Suppressor macrophage (primary cell): ENCODE measurements at places on chromosomes 3 and 15.

DNA sequence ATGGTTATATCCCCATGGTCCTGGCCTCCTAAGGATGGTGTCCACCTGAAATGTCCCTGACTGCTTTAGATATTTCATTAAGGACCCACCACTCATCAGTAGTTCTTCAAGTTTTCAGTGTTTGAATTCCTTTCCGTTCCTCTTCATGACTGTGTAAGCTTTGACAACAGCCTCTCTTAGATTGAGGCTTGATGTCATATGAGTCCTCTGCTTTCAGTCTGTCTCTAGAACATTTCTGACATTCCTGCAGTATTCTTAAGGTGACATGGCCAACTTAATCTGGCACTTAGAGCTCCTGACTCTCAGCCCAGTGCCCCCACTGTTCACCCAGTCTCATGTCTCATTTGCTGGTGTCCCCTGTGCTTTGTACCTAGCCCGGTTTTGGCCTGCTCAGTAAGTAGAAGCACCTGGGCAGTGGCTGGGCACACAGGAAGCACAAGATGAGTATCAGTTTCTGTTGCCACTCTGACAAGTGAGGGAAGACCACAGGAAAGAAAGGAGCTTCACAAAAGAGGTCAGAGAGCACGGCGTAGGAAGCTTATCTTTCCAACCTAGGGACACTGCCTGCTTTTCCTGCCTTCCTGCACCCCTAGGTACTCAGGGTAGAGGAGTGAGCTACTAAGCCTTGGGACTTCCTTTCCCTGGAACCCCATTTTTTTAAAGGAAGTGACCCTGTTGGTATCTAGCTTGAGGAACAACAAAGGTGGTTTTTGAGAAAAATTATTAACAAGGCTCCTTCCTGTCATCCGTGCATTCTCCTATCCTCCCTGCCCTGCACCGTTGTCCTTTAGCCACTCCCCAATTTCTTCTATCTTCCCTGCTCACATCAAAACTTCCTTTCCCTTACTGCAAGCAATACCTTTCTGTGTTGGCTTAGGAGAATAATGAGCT is 103.1 kb downstream of the KLHL25 start:
- peak; percentile 24 for DNase-seq

DNA sequence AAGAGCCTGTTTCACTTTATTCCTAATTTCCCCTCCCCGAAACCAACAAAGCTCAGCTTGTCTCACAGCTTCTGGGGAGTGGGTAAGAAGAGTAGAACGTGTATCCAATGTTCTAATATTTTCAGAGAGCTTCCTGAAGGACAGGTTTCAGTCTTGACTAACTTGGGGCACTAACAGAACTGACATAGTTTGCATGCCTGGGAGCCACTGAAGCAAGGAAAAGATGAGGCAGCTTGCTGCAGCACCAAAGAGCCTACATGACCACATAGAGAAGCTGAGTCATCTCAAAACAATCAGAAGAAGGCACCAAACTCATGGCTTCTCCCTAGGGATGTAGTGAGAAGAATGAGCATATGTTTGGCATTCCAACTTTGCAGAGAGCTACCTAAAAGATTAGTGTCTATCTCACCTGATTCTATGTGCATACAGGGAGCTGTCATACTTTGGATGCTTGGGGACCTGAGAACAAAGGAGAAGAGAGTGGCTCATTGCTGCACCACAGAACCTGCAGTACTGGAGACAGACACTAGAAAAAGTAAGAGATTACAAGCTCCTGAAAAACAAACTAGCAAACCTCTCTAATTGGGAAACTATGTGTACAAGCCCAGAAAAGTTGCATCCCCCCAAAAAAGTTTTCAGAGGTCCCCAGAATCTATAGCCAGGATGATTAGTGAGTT is 86.9 kb downstream of the DCLK3 start:
- DNase-seq = no peak

GRCh38 chr3:36903119-36903882 is 41.6 kb downstream of the TRANK1 start:
- no peak for DNase-seq

DNA sequence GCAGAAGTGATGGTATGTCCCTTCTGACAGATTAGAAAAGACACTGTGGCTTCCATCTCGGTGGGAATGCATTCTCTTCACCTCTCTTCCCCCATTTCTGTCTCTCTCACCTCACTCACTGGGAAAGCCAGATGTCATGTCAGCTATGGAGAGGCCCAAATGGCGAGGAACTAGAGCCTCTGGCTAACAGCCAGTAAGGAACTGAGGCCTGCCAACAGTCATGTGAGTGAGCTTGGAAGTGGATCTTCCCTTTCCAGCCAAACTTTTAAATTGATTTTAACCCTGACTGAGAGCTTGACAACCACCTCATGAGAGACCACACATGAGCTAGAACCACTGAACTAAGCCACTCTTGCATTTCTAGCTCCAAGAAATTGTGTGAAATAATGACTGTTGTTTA is 35.2 kb upstream of the CDAN1 start:
- DNase-seq = peak; percentile 19

DNA sequence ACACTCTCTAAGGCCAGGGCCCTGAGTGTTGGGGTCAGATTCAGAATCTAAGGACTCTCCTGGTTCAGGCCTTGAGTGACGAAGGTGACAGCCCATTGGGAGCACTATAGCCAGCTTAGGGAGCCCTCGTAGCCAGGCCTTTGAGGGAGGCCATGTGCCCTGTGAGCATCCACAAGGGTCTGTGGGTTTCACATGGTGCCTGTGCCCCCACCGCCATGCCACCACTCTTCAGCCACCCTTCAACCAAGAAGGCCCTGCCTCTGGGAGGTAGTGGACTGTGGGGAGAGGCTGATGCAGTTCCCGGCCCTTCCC is 37.5 kb downstream of the TSPAN3 start:
- no peak for DNase-seq

DNA sequence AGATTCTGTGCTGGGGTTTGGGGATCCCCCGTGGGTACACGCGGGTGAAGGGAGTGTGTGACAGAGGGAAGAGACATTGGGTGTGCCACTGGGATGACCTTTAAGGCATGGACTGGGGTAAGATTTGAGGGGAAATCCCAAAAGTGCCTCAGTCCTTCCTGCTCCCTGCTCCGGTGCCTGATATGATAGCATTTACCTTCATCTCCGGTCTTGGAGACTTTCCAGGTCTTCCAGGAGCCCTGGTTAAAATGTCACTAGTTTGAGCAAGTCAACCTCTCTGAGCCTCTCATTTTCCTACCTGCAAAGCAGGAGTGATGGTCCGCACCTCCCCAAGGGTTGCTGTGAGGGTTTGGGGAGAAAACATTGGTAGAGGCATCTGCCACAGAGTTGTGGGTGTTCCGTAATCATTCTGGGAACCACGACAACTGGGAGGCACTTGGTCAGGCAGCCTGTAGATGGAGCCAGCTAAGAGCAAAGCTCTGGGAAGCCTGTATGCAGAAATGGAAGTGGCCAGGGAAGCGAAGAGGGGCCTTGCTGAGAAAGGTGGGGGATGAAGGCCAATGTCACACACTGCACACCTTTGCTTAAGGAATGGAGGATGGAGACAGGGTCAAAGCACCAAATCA is 33.9 kb upstream of the KIF23 start:
- no peak for DNase-seq

DNA sequence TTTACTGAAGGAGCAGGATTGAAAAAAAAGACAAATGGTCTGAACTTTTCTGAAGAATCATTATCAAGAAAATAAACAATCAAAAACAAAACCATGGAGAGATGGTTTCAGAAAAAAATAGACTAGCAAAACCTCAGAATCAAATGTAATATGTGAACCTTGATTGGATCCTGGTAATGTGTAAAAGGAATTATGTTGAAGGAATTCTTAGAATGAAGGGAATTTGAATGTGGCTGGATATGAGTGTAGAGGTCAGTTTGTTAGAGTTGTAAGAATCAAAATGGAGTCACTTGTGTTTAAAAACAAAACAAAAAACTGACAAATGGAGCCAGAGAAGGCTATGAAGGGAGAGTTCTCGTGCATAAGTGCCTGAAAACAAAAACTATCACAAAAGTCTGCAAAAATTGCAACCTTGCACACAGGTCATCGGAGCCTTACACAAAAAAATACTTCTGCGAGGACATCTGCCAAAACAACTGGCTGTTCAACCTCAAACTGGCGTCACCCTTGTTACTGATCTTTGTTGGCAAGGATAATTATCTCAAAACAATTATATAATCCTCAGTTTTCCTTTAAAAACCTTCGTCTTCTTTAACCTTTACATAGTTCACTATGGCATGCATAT is 19.1 kb upstream of the ATP13A3 start:
- no peak for DNase-seq

DNA sequence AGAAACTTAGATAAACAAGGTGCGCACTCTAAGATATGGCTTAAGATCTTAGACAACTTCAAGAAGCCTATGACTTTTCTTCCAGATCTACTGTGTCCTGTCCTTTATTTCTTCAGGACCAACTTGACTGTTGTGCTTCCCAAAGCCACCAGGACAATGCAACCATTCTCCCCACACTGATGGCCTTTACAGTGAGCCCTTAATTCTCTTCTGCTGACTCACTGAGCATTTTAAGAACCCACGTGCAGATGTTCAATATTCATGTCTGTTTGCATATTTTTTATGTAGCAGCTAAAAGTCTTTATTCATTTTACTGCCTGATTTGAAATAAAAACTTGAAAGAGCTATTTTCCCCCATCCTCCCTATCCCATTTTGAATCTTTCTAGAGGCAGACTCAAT is 103.3 kb upstream of the SLC2A2 start:
- DNase-seq = no peak

DNA sequence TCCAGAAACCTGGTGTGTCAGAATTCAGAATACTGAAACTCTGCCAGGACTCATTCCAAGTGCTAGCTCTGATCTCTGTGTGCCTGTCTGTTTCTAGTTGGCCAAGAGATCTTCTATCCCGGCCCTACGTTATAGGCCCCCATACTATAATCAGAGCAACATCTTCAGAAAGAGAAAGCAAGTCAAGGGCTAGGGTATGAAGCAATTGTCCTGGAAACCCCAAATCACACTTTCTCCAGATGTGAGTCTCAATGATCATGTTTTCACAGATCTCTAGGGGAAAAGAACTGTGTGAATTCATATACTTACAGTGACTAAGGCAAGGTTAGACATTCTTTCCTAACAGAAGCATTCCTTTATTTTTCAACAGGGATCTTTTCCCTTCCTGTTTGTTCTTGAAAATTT is 309.7 kb downstream of the SLC9A9 start:
- DNase-seq = no peak

- DNase-seq = no peak
Observed at GRCh38 chr15:101148881-101149664, 102.8 kb downstream of the CHSY1 start.

GRCh38 chr3:49500732-49501609 is 30.9 kb downstream of the DAG1 start:
- DNase-seq = peak; percentile 83

DNA sequence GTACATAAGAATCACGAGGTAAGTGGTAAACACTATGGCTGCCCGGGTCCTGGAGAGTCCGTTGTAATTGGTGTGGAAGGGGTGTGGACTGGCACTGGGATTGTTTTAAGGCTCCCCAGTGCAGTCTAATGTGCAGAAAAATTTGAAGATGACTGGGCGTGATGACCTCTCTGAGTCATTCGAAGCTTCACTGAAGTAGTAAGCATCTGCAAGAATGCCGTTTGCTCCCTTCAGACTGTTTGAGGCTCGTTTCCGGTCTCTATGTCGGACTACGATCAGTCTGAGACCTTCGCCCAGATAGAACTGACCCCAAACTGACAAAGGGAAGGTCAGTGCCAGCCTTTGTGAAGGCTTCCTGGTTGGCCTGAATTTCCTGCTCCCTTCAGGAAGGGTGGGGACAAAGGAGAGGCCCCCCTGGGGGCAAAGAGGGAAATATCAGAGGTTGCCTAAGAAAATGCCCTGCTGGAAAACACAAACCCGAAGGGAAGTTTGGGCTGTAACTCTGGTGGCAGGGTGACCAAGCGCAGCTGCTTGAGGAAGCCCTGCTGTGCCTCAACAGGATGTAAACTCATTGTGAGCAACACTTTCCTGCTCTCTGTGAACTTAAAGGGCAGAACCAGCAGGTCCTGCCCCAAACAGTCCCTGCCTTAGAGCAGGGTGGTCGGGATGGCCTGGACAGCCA is 34.6 kb downstream of the BTD start:
- peak; percentile 69 for DNase-seq

- no peak for DNase-seq
Observed at GRCh38 chr3:191263365-191263764, 64.3 kb downstream of the OSTN start.

DNA sequence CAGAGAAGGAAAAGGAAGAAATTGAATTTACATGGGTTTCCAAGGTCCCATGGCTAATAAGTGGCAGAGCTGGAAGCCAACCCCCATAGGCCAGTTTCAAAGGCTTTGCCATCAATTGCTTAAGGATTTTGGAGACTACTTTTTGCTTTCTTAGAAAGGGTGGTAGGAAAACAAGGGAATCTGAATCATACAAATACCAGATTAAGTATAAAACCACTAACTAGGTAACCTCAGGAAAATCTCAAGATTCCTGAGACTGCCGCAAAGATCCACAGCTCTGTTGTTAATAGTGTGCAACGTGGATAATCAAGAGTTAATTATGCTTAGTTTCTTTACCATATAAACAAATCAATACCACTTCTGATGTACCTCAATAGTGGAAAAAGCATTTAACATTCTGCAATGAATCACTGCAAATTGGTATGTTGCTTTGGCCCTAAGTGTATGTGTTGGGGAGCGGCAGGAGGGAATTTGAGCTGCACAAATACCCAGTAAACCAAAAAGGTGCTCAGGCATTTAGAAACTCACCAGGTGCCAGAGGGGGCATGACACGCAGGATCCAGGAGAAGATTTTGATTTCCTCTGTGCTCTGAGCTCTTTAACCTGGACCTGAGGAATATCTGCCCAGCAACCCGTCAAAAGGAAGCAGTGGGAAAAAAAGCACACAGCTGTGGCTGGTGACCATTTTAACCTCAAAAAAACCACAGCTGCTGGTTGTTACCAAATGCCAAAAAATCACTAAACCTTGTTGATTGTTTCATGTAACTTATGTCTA is 22.0 kb downstream of the AADAC start:
- DNase-seq = peak; percentile 7

DNA sequence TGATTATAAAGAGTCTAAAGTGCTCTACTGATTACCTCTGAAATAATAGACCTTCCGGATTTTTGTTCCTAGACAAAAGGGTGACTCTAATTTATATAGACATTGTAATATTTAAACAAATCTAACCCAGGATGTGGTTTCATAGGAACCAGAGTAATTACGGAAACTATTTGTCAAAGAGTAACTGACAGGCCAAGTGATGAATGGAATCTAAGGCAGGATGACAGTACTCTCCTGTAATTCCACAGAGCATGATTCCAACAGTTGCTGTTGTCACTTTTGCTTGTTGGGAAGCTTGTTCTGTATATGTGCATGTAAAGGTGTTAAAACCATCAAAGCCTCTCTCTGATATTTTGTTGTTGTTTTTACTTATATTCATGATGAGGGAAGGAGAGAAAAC is 1141.0 kb downstream of the IGSF11 start:
- DNase-seq = no peak

DNA sequence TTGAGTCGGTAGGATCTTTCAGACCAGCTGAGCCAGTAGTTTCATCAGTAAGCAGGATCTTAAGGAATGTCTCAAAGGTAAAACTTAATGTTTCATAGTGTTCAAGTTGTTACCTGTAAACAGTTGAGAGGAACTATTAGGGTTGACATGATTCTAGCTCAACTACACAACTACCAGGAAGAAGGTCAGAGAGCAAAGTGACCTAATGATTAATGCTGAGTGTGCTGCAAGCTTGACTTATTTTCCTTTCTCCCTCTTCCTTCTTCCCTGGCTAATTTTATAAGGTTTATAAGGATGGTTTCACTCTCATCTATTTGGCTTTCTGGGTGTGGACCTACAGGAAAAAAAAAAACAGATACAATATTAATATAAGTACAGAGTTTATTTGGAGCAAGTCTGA is 30.2 kb upstream of the LHFPL4 start:
- no peak for DNase-seq

- DNase-seq = no peak
Observed at GRCh38 chr3:78273326-78273725, 1233.4 kb downstream of the ROBO2 start.
